ENCODE measurements at places on chromosomes 16 and 17.
A peak's percentile ranks its signal among the peaks of the same experiment; 100 is the strongest.

DNA sequence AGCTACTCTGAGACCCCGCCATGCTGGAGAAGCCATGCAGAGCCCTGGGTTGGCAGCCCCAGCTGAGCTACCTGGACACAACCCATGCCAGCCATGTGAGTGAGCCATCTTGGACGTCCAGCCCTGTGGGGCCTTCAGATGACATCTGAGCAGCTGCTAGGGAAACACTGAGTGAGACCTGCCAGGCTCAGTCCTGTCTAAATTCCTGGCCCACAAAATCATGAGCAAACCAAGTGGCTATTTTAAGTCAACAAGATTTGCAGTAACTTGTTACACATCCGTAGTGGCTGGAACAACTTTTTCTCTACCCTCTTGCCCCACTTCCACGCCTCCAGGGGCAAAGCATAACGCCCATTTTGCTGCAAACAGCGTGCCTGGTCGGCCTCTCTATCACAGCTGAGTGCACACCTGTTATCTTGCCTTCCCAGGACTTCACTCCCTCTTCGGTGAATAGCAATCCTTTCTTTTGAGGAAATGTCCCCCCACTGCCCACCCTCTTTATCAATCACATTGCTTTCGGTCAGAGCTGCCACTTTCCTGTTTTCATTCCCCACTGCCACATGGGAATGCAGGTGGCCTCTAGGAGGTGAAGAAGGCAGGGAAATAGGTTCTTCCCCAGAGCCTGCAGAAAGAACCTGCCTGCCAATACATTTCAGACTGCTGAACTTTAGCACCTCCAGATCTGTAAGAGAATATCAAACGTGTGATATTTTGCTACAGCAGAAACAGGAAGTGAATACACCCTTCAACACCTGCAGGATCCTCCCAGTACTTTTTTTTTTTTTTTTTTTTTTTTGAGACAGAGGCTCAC, 7.4 kb upstream of the SCIMP start:
- DNase-seq = no peak

DNA sequence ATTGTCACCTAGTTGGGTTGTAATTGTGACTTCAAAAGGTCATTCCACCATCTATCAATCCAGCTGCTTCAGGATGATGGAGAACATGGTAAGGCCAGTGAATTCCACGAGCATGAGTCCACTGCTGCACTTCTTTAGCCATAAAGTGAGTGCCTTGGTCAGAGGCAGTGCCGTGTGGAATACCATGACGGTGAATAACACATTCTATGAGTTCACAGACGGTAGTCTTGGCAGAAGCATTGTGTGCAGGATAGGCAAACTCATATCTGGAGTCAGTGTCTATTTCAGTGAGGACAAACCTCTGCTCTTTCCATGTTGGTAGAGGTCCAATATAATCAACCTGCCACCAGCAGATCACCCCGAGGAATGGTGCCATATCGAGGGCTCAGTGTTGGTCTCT, 650.9 kb downstream of the KCNJ2 start:
- DNase-seq = no peak

GRCh38 chr17:29593591-29594518, 923 bp downstream of the ANKRD13B start:
- no peak for DNase-seq

DNA sequence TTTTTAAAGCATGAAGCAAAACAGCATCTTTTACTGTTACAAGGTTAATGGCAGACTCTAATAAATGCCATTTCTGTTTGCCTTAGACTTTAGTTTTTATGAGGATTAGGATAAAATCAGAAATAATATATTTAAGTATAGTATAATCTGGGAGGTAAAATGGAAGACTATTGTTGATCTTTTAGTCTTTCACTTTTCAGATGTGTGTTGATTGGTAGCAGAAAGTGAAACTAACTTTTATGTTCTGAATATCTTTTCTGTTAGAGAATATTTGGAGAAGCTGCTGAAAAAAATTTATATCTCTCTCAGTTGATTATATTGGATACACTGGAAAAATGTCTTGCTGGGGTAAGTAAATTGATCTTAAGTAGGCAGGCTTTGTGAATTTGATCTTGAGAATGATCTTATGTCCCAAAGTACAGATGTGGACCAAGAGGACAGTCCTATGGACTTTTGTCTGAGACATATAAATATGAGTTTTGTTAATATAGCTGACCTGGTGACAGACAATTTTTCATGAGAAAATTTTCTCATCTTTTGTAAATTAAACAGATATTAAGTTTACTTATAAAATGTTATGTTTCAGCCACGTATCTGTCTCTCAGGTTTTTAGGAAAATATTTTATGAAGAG, 64.1 kb downstream of the NF1 start:
- DNase-seq = no peak

- DNase-seq = no peak
Measured at GRCh38 chr16:17277981-17278381, 192.8 kb downstream of the XYLT1 start.

- no peak for DNase-seq
Measured at GRCh38 chr17:45361976-45362375, 45.2 kb upstream of the MAP3K14 start.

DNA sequence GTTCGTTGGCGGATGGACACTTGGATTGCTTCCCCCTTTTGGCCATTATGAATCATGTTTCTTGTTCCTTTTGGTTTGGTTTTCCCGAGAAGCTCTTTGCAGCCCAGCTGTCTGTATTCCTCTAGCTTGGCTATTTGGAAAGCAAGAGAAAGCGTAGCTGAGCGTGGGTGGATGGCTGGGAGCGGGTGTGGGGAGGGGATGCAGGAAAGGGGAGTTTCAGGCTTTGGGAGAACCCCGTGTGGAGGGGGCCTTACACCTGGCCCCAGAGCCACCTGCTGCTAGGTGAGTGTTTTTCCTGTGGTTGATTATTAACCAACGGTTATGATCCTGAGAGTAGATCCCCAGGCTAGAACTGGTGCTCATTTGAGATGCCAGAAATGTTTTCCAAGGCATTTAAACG, 103.7 kb downstream of the RAP1GAP2 start:
- no peak for DNase-seq

GRCh38 chr17:1714980-1715802, 5.0 kb upstream of the TLCD2 start:
- DNase-seq = no peak

DNA sequence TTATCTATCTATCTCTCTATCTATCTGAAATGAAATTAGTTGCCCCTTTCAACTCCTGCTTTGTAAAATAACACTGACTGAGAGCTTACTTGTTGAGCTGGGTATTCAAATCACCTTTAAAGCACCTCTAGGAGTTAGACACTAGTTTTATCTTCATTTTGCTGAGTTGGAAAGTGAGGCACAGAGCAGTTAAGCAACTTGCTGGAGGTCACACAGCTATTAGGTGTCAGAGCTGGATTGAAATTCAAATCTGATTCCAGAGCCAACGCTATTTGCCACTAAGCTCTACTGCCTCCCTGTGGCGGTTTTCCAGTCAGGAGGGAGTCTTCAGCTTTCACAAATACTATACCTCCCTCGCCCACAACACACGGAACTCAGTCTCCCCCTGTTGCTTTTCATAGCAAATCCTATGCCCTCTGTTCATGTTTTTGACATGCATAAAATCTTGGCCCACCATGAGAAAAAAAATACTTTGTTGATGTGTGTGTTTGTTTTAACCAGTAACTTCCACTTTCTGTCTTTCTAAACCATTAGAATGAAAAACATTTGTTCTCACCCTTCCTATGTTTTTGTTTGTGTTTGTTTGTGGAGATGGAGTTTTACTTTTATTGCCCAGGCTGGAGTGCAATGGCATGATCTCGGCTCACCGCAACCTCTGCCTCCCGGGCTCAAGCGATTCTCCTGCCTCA, 74.8 kb upstream of the SMURF2 start:
- DNase-seq = peak; percentile 27

GRCh38 chr16:339680-340079, 12.8 kb downstream of the AXIN1 start:
- no peak for DNase-seq

DNA sequence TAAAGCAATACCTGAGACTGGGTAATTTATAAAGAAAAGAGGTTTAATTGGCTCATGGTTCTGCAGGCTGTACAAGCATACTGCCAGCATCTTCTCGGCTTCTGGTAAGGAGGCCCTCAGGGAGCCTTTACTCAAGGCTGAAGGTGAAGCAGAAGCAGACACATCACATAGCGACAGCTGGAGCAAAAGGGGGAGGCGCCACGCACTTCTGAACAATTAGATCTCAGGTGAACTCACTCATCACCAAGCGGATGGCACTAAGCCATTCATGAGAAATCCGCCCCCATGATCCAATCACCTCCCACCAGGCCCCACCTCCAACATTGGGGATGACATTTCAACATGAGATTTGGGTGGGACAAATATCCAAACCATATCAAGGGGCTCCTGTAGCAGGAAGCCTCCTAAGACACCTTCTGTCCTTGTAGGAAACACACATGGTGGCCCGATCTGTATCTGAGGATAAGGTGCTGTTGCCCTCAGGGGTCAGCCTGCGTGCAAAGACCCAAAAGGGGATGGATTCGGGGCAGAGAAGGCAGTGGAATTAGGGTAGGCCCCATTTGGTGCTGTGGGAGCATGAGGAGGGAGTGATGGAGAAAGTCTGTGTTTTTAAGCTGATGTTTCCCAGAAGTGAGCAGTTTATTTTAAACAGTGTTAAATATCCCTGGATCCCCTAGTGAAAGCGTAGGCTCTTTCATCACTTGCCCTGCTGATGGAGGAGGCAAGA, 23.0 kb downstream of the IL21R start:
- no peak for DNase-seq

- DNase-seq = peak; percentile 65
Measured at GRCh38 chr17:48618256-48618896, 3.3 kb upstream of the HOXB8 start.

GRCh38 chr16:72481419-72481818, 309.5 kb upstream of the PMFBP1 start:
- DNase-seq = no peak

DNA sequence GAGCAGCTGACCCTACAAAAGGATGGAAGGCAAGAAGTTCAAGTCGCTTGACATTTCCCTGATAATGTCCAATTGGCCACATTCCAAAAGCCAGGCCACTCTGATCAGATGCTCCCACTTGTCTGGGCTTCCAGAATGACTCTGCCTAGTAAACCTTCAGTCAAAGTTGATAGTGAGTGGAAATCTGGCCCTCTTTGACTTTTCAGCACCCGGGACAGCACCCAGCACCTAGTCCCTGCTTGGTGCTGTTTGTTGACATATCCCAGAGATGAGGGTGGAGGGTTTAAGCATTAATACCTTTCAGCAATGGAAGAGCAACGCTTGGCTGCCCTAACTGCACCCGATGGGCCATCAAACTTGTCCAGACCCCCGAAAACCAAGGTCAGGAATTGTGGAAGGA, 131.3 kb downstream of the AIPL1 start:
- DNase-seq = no peak

All from NCI-H1694 treated with DMSO at 0.1 percent for 48 hours (cell line).